ENCODE measurements at places on chromosomes 7 and 10. TPM values are rescaled to one million over a fixed set of nuclear protein-coding genes. Genes with fewer than 3 reads are reported as not detected.

GRCh38 chr10:128813574-128813973 is 653.5 kb upstream of the MGMT start:
- no peaks in the 10 kb centered on the region for H3K36me3 ChIP-seq
- H3K4me1 ChIP-seq: no peaks in the 10 kb centered on the region
- no peak overlapping the region for H3K27ac ChIP-seq
- H3K27me3 ChIP-seq: peaks cover 18% of the 10 kb centered on the region

ZNF853 gene
- total RNA-seq: 15.0 TPM

GRCh38 chr7:29315892-29316270 is 121.3 kb downstream of the CHN2 start:
- H3K4me3 ChIP-seq: no peak overlapping the region
- no peaks in the 10 kb centered on the region for H3K36me3 ChIP-seq
- no peaks in the 10 kb centered on the region for H3K27me3 ChIP-seq

GRCh38 chr7:101913851-101914250 is 96.4 kb downstream of the CUX1 start:
- H3K36me3 ChIP-seq: peaks cover 31% of the 10 kb centered on the region
- DNase-seq: no peak
- peak overlapping the region; percentile 87 for H3K27ac ChIP-seq

DNA sequence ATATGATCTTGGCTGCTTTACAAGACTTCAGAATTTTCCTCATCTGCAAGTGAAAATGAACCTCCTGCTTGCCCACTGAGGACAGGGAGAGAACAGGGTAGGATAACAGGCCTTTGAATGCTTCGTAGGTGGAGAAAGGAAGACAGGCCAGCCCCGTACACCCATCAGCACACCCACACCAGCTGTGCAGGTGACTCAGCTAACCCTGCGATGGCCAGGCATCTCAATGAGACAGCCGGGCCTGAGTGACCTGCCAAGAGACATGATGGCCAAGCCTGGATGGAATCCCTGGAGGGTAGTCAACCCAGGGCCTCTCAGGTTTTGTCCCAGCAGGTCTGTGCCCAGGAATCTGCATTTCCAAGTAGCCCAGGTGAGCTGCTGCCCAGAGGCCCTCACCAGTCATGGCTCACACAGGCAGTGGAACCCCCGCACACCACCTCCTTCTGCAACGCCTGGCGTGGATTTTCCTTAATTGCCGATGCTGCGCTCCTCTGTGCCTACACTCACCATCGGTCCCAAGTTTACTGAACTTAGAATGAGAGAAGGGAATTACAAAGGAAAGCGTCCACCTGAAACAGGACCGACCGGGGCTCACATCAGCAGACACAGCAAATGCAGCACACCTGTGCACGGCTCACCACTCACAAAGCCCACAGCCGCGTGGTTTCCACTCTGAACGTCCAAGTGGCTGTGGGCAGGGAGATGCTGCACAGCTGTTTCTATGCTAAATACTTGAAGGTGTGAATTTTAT is 163.7 kb downstream of the DIP2C start:
- no peak for DNase-seq
- H3K27me3 ChIP-seq: no peaks in the 10 kb centered on the region
- H3K4me1 ChIP-seq: peaks cover 34% of the 10 kb centered on the region
- no peak overlapping the region for H3K27ac ChIP-seq

RARRES2 gene
- 17.6 TPM for total RNA-seq

GRCh38 chr10:95562341-95562965 is 1.3 kb upstream of the SORBS1 start:
- peak overlapping the region; percentile 89 for H3K27ac ChIP-seq
- DNase-seq: no peak
- H3K4me1 ChIP-seq: peaks cover 41% of the 10 kb centered on the region
- no peak overlapping the region for H3K4me3 ChIP-seq

DNA sequence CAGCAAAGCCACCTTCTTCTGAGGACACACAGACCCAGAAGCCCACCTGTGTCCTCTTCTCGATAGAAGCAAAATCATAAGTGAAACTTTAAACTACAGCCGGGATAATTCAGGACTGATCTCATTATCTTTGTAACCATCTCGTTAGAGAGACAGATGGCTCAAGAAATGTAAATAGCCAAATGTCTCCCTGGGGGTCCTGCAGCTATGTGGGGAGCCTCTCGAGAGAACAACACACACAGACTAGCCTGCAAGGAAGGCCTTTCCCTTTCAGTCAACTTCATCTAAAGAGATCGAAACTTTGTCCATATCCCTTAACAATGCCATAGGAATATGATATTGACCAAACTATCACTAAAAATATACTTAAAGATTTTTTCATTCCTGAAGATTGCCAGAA is 93.5 kb downstream of the VWC2 start:
- DNase-seq: no peak
- H3K4me1 ChIP-seq: peaks cover 23% of the 10 kb centered on the region
- no peaks in the 10 kb centered on the region for H3K27me3 ChIP-seq
- no peak overlapping the region for H3K4me3 ChIP-seq

- H3K4me3 ChIP-seq: no peak overlapping the region
- H3K27ac ChIP-seq: no peak overlapping the region
- H3K4me1 ChIP-seq: no peaks in the 10 kb centered on the region
- no peaks in the 10 kb centered on the region for H3K36me3 ChIP-seq
Observed at GRCh38 chr10:42984761-42985325, 92.0 kb upstream of the RET start.

GRCh38 chr7:151249732-151250072 is 1.2 kb upstream of the SMARCD3 start:
- H3K4me1 ChIP-seq: peaks cover 93% of the 10 kb centered on the region
- no peaks in the 10 kb centered on the region for H3K36me3 ChIP-seq
- H3K27me3 ChIP-seq: peaks cover 35% of the 10 kb centered on the region
- peak; percentile 71 for DNase-seq
- peak overlapping the region; percentile 99 for H3K27ac ChIP-seq

- no peak for DNase-seq
- H3K27me3 ChIP-seq: peaks cover 78% of the 10 kb centered on the region
- H3K4me1 ChIP-seq: no peaks in the 10 kb centered on the region
- no peak overlapping the region for H3K4me3 ChIP-seq
Observed at GRCh38 chr7:101620991-101621390, 8.1 kb downstream of the MYL10 start.

CELF2 gene
- total RNA-seq: 74.9 TPM

DNA sequence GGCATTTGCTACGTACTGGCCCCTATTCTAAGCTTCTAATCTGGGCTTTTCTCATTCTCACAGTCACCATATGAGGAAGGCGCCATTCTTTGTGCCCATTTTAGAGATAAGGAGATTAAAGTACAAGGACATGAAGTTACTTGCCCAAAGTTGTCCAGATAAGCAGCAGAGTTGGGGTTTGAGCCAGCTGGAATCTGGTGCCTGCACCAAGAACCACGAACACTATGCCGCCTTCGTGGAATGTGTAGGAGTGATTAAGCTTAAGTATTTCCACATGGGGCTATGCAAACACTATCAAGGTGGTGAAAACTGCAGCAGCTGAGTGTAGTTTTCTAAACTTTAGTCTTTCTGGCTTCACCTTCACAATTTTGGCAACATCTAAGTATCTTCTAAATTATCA is 342.7 kb upstream of the ETV1 start:
- H3K27ac ChIP-seq: peak overlapping the region; percentile 25
- no peak overlapping the region for H3K4me3 ChIP-seq
- no peaks in the 10 kb centered on the region for H3K27me3 ChIP-seq
- DNase-seq: peak; percentile 38

SPDYE9 gene
- total RNA-seq: not detected

GRCh38 chr7:121604627-121605316 is 208.7 kb upstream of the FAM3C start:
- peak overlapping the region; percentile 37 for H3K27ac ChIP-seq
- no peak for DNase-seq
- no peak overlapping the region for H3K4me3 ChIP-seq
- H3K36me3 ChIP-seq: no peaks in the 10 kb centered on the region
- H3K27me3 ChIP-seq: no peaks in the 10 kb centered on the region
- peaks cover 5% of the 10 kb centered on the region for H3K4me1 ChIP-seq

DNA sequence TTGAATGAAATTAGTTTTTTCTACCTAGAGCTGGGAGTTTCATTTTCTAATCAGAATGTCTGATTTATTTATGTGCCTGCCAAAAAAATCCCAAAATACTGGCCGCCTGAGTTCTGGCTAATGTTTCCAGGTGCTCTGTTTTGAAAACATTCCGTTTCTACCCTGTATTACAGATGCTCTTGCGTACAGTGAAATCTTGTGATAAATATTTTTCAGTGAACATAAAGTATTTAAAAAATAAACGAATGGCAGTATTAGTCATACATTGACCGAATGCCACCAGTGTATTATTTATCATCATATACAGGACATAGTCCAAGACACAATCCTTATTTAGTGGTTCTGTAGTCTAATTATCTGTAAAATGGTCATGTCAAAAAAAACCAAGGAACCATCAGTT is 102.8 kb downstream of the KAT6B start:
- H3K27ac ChIP-seq: peak overlapping the region; percentile 54
- no peaks in the 10 kb centered on the region for H3K36me3 ChIP-seq
- H3K4me3 ChIP-seq: no peak overlapping the region
- H3K27me3 ChIP-seq: no peaks in the 10 kb centered on the region

TECTB gene
- not detected for total RNA-seq

CPEB3 gene
- 13.6 TPM for total RNA-seq

TSPAN15 gene
- total RNA-seq: 6.8 TPM

DNA sequence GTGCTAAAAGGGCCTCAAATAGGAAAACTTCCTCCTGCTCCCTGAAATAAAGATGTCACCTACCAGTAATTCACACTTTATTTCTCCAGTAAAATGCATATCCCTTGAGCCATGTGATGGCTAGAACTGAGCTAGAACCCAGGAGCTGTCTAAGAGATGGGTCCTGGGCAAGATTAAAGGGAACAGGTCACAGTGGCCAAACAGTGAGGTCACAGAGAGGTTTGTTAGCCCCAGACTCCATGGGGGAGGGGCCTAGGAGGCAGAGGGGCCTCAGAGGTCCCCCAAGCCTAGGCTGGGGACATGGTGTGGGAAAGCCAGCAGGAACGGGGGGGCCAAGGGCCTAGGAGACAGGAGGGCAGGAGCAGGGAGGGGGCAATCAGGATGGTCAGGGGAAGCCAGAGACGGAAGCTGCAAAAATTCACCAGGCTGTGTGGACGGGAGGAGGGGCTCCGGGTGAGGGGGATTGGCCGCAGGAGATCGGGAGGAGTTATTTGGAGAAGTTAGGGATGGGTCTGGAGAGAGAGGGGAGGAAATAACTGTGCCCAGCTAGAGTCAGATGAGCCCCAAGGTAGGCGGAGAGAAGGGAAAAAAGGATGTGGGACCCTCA is 3.3 kb downstream of the FBXO24 start:
- H3K4me3 ChIP-seq: peak overlapping the region; percentile 56
- peaks cover 35% of the 10 kb centered on the region for H3K4me1 ChIP-seq
- H3K36me3 ChIP-seq: no peaks in the 10 kb centered on the region
- no peaks in the 10 kb centered on the region for H3K27me3 ChIP-seq
- no peak for DNase-seq

DNA sequence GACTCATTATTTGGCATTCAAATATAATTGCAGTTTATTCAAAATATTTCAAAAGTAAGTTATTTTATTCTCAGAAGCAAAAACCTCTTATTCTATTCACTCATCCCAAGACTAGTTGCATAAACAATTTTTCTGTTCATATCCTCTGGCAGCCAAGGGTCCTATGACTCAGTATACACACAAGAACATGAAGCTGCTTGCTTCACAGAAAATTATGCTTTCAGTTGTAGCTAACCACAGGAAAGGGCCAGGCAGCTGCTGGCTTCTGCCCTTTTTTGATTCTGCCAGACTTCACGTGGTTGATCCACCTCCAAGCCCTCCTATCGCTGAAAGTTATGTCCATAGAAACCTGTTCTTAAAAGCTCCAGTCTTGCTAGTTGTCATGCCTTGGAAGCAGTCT is 108.8 kb downstream of the ABCA13 start:
- H3K36me3 ChIP-seq: no peaks in the 10 kb centered on the region
- no peak overlapping the region for H3K4me3 ChIP-seq
- no peaks in the 10 kb centered on the region for H3K4me1 ChIP-seq
- no peaks in the 10 kb centered on the region for H3K27me3 ChIP-seq

TYW1B gene
- 2.5 TPM for total RNA-seq

DNA sequence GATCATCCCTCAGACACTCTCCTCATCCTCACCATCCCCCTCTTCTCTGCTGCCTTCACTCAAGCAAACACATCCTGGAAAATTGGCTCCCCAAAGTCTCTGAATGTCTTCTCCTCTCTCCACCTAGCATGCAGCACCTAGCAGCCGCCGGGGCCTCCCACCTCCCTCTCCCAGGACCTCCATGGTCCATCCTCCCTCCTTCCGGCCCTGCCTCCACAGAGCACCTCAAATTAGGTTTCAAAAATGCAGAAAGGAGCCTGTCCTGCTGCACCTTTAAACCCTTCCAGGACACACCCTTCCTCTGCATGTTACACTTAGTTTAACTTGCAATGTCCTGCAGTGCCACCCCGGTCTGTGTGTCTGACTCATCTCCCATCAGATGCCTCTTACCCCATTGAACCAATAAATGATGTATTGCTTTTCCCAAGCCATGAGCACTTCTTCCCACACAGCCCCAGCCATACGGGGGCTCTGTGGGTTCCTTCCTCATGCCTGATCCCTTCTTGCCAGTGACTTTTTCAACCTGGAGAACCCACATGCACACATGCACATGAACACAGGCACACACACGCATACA is 582.5 kb upstream of the MGMT start:
- no peaks in the 10 kb centered on the region for H3K4me1 ChIP-seq
- no peaks in the 10 kb centered on the region for H3K36me3 ChIP-seq
- DNase-seq: no peak
- H3K27me3 ChIP-seq: peaks cover 10% of the 10 kb centered on the region

DNA sequence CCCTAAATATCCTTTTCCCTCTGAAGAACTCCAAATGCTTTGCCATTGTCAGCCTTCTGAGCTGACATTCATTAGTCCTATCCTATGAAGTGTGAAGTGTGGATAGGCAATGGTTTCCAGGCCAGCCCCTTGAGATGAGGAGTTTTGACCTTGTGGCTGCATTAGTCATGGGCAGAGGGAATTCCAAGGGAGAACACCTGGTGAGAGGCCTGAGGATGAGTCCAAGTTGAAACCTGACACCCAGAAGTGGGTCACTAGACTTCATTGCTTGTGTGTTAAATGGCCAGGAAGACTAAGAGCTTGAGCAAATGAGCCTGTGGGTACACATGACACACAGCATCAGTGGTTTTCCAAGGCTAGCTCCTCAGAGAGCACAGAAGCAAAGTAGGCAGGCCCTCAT is 260.8 kb downstream of the SKAP2 start:
- H3K36me3 ChIP-seq: no peaks in the 10 kb centered on the region
- no peak overlapping the region for H3K4me3 ChIP-seq
- no peaks in the 10 kb centered on the region for H3K4me1 ChIP-seq
- peaks cover 32% of the 10 kb centered on the region for H3K27me3 ChIP-seq
- no peak for DNase-seq
- no peak overlapping the region for H3K27ac ChIP-seq

KLHDC10 gene
- total RNA-seq: 27.0 TPM

DNA sequence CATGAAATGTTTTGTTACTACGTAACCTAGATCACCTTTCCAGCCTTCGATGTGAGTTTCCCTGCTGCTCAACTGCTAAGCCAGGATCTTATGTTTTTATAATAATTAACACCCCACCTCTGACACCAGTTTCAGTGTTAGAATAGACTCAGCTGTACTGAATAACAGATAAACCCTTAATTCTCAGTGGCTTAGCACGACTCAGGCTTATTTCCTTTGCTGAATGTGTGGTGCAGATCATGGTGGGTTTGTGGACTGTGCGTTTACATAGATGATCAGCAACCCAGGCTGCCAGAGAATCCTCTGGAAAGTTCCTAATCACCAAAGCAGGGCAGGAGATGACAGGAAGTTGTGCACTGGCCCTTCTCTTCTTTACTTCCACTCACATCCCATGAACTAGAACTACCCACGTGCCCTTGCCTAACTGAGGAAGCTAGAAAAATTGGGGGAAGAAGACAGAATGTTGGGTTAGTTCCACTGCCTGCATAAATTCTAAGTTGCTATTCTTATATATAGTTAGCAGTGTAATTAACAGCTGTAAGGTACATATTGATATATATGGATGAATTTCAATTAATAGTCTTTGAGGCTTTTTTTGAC is 111.8 kb downstream of the MAPK8 start:
- peaks cover 11% of the 10 kb centered on the region for H3K4me1 ChIP-seq
- H3K27me3 ChIP-seq: no peaks in the 10 kb centered on the region

Measured in left ventricle myocardium inferior (tissue), 1 donor.